ENCODE measurements at places on chromosomes 3 and 15. TPM values are rescaled to one million over a fixed set of nuclear protein-coding genes. Genes with fewer than 3 reads are reported as not detected.

PARP15 gene
- 1.4 TPM for total RNA-seq

ABHD10 gene
- 26.6 TPM for total RNA-seq

SLC38A3 gene
- not detected for total RNA-seq

C3orf80 gene
- total RNA-seq, result 0.31 TPM

ACKR2 gene
- total RNA-seq, result 6.3 TPM

TIGIT gene
- 0.73 TPM for total RNA-seq

MYL3 gene
- total RNA-seq, result 0.47 TPM

HCN4 gene
- 0.12 TPM for total RNA-seq

LRRIQ4 gene
- total RNA-seq, result 0.22 TPM

SEC22A gene
- total RNA-seq, result 12.3 TPM

GNAT1 gene
- total RNA-seq, result not detected

NISCH gene
- 57.3 TPM for total RNA-seq

MOBP gene
- 1.3 TPM for total RNA-seq

GPR176 gene
- total RNA-seq, result 1.5 TPM

ADGRG7 gene
- 11.7 TPM for total RNA-seq

RPUSD2 gene
- total RNA-seq, result 9.0 TPM

FSD2 gene
- not detected for total RNA-seq

SLC28A1 gene
- not detected for total RNA-seq

GRCh38 chr3:62192891-62193290 is 180.5 kb downstream of the FEZF2 start:
- DNase-seq, result no peak

DNA sequence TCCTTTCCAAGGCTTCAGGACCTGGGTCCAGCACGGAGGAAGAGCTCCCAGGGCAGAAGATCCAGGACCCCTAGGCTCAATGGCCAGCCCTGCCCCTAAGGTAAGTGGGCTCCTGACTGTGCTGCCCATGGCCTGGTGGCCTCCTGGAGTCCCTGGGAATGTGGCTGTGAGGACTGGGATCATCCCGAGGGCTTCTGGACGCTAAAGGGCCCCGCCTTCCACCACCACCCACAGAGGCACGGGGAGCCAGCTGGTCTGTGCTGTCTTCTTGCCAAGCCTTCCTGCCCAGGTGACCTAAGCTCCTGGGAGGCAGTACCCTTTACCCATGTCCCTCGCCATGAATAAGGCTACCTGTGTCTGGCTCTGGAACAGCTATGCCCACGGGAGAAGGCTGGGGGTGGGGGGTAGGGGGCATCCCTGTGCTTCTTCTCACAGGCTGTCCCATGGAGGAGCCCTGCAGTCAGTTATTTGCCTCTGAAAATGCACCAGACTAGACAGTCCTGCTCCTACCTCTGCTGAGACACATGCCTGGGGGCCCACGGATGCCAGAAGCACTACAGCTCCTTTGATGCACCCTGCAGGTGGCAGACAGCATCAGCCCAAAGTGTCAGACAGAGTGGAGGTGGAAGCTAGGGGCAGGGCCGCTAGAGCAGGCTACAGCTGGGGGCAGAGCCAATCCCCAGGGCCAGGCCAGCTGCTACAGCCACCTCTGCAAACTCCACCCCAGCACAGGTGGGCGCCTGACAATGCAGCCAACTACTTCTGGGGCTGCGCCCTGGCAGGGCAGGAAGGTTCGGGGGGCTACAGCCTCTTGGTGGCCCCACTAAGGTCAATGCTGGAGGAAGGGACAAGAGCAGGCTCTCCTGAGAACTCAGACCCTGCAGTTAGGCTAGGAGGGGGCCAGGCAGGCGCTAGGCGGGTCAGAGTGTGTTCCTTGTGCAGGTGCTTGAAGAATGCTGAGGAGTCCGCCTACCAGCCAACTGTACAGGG is 90.9 kb downstream of the SEC22A start:
- DNase-seq, result no peak

GRCh38 chr3:178480274-178480673 is 56.0 kb upstream of the KCNMB2 start:
- DNase-seq, result no peak

- no peak for DNase-seq
Observed at GRCh38 chr3:126896067-126896441, 86.9 kb upstream of the PLXNA1 start.

- DNase-seq, result no peak
Observed at GRCh38 chr15:28078191-28078719, 20.9 kb downstream of the OCA2 start.

- no peak for DNase-seq
Observed at GRCh38 chr3:122898298-122898697, 103.4 kb downstream of the SLC49A4 start.

DNA sequence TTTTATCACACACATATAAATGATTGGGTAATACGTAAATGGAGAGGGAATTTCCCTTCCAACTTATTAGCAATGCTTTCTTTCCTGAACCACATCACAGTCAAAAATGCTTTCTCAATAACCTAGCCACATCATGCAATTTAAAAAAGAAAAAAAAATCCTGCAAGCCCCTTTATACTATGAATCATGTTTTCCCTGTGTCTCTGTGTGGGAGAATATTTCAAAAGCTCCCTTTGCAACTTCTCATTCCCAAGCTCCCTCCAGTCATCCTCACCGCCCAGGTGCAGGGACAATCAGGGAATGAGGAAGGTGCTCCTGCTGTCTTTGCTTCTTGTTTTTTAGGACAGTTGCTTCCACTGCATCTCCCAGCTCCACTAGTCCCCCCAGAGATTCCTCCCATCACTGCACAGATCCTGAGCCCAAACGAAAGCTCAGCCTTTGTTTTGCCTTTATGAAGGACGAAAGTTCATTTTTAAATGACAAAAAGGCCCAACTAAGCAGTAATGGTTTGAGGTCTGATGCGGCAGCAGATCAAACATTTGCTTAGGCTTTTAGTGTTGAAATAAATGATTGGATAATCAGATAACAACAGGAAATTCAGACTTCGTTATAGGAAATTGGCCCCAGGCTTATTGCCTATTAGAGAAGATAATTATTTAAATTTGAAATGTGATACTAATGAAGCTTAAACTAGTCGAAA is 47.8 kb upstream of the ADGRG7 start:
- DNase-seq, result no peak

DNA sequence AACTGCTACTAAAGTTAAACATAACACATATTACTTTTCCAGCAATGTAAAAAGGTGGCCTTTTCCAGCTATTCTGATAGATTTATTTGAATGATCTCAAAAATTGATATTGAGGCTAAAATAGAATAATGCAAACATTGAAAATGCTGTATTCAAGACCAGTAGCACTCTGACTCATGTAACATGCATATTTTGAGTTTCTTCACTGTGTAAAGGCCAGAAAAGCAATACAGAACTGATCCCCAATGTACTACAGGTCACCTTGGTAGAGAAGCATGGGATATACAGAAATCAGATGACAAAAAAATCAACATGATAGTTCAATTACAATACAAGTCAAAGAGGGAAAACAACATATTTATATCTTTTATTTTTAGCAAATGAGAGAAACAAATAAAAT is 419.6 kb downstream of the DIPK2A start:
- no peak for DNase-seq

- no peak for DNase-seq
Observed at GRCh38 chr15:60213377-60214000, 184.3 kb downstream of the ANXA2 start.

DNA sequence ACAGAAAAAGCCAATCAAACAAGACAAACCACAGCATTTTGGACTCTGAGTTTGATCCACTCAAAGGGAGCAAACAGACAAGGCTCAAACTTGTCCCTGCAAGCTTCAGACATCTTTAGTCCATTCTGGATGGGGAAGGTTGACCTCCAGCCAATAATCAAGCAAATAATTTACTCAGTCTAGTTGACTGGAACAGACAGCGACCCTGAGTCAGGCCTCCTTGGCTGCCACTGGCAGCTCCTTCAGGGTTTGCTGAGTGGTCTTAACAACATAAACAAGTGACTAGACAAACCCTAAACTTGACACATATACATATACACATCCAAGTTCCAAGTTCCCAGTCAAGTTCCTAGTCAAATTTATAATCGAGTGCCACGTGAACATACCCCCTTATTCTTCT is 313.9 kb downstream of the POLQ start:
- DNase-seq, result no peak

- DNase-seq, result no peak
Observed at GRCh38 chr15:64284042-64284441, 71.9 kb downstream of the CSNK1G1 start.

- no peak for DNase-seq
Observed at GRCh38 chr3:46209746-46210470, 1.8 kb upstream of the CCR1 start.

GRCh38 chr3:61664105-61664482 is 102.7 kb downstream of the PTPRG start:
- DNase-seq, result no peak

GRCh38 chr3:17160597-17160996 is 275.8 kb downstream of the PLCL2 start:
- no peak for DNase-seq

GRCh38 chr15:77426871-77427270 is 6.2 kb downstream of the HMG20A start:
- no peak for DNase-seq

DNA sequence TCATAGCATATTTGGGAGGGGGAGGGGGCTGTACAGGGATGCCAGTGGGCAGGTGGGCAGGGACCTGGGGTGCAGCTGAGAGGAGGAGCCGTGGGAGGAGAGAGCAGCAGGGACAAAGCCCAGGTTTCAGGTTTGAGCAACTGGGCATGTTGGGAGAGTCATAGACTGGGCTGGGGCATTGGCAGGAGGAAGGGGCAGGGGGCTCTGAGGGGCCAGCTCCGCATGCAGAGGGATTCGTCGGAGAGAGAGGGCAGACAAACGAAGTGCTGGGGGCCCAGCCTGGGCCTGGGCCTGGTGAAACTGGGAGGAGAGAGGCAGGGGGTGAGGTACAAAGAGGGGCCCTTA is 25.2 kb downstream of the RASGRF1 start:
- no peak for DNase-seq

- no peak for DNase-seq
Observed at GRCh38 chr15:94457661-94458060, 226.3 kb downstream of the MCTP2 start.

- no peak for DNase-seq
Observed at GRCh38 chr3:106431721-106432120, 562.9 kb upstream of the CBLB start.

GRCh38 chr3:40988468-40988867 is 210.8 kb upstream of the CTNNB1 start:
- DNase-seq, result no peak

DNA sequence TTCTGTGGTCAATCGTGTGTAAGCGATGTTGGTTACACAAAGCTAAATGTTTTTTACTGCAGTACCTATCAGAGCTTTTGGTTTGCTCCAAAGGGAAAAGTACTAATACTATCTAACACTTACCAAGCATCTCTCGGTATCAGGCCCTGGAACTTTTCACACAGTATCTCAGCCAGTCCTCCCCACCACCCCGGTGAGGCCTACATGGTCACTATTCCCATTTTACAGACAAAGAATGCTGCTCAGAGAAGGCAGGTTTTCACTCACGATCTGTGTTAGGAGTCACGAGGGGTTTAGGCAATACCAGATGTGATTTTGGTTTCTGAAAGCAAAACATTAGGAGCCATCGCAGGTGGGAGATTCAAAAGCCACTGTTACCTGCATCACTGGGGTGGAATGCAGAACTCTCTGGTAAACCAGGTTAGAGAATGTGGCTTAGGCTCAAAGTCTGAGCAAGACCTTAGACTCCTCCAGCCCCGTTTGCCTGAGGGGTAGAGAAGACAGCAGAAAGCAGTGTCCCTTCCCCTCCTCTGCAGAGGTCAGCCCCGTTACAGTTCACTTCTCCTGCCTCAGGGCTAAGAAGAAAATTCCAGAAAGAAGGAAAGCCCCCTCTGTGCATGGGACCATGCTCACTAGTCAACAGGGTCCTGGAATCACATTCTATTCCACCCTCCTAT is 57.2 kb downstream of the XXYLT1 start:
- no peak for DNase-seq

- DNase-seq, result no peak
Observed at GRCh38 chr3:64276131-64276530, 50.9 kb upstream of the PRICKLE2 start.

- DNase-seq, result no peak
Observed at GRCh38 chr15:79919090-79919748, 22.4 kb upstream of the MTHFS start.

GRCh38 chr3:177928172-177928873 is 607.9 kb upstream of the KCNMB2 start:
- no peak for DNase-seq

GRCh38 chr15:41877631-41878354 is 16.1 kb downstream of the SPTBN5 start:
- DNase-seq, result no peak

GRCh38 chr3:184565421-184566211 is 4.0 kb downstream of the EPHB3 start:
- peak; percentile 87 for DNase-seq

DNA sequence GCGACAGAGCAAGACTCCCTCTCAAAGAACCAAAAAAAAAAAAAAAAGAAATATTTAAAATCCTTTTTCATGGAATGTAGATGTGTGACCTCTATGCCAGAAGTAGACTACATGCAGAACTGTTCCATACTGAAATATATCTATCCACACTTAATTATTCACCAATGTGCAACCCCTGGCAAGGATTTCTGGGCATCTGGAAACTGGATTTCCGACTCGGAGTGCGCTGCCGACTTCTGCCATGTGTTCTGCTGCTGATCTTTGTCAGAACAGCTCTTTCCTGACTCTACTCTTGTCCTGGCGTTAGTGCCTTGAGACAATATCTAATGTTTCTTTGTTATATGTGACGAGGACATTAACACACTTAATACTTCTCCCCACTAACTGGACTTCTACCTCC is 11.7 kb downstream of the LIPH start:
- DNase-seq, result no peak

DNA sequence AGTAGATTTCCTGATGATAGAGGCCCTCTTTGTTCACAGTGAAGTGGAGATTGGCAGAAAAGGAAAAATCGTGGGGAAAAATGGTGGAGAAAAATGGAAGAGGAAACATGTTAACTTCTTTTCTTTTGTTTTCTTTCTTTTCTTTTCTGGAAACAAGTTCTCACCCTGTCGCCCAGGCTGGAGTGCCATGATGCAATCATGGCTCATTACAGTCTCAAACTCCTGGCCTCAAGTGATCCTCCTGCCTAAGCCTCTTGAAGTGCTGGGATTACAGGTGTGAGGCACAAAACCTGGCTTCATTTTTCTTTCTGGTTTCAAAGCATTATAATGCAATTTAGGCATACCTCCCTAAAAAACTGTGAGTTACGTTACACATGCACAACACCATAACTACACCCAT is 464.2 kb downstream of the MECOM start:
- no peak for DNase-seq

DNA sequence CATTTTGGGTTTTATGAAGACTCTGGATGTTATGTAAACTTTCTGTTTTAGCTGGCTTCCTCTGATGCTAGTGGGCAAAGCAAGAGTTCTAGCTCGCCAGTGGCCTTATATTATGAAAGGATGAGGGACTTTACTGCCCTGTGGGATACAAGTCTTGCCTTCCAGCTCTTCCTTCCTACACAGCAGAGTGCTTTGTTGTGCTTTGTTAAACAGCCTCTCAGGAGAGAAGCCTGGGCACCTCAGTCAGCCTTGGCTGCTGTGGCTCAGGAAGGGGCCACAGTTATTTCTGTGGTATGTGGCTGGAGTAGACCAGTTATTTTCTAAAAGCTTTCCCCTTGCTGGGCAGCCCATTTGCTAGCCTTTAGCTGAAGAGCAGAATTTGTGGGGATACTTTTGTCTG is 69.5 kb upstream of the SUCLG2 start:
- DNase-seq, result no peak

GRCh38 chr3:147619921-147620560 is 210.9 kb downstream of the ZIC1 start:
- DNase-seq, result no peak

- DNase-seq, result no peak
Observed at GRCh38 chr3:45441584-45442310, 53.4 kb downstream of the LARS2 start.

Data from left colon (tissue), 2 donors.